Stimulated activated CD8-positive, alpha-beta memory T cell treated with anti-CD3 and anti-CD28 coated beads, Interleukin-2, amount 100 ng/mL, for 1 hour (primary cell): ENCODE measurements at places on chromosomes 16 and 17.

DNA sequence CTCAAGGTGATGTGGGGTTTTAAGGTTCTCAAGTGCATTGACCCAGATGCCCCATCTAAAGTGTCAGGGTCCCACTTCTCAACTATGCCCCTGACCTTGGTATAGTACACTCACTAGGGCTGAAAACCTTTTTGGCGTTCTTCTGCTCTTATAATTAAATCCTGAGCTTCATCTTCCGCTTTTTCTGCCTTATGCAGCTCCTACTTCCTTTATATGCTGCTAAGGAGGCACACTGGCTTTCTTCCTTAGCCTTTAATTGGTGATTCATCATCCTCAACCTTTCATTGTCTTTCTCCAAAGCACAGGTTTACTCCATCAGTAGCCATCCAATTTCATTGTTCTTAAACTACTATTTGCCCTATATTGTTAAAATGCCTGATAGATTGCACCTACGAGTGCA, 5.3 kb upstream of the NF1 start:
- DNase-seq, result no peak

DNA sequence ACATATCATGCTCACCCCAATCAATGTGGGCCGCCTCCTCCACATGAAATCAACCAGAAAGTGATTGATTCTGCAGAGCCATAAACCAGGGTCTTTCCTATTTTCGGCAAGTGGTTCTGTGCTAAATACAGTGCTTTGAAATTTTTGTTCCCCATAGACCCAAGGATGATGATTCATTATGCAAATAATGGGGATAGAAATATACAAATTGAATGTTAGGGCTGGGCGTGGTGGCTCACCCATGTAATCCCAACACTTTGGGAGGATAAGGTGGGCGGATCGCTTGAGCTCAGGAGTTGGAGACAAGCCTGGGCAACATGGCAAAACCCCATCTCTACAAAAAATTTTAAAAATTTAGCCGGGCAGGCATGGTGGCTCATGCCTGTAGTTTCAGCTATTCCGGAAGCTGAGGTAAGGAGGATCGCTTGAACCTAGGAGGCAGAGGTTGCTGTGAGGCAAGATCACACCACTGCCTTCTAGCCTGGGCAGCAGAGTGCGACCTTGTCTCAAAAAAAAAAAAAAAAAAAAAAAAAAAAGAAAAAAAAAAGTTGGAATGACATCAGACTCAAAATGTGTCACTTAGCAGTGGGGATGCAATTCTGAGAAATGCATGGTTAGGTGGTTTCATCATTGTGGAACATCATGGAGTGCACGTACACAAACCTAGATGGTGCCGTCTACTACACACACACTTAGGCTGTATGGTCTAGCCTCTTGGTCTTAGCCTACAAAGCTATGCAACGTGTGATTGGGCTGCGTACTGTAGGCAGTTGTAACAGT, 581.7 kb downstream of the MAF start:
- DNase-seq, result no peak

- DNase-seq, result no peak
These were observed 2.3 kb downstream of the BAIAP2 start for GRCh38 chr17:81037026-81037797.

- no peak for DNase-seq
These were observed 103.7 kb downstream of the GRIN2A start for GRCh38 chr16:10078541-10078949.

DNA sequence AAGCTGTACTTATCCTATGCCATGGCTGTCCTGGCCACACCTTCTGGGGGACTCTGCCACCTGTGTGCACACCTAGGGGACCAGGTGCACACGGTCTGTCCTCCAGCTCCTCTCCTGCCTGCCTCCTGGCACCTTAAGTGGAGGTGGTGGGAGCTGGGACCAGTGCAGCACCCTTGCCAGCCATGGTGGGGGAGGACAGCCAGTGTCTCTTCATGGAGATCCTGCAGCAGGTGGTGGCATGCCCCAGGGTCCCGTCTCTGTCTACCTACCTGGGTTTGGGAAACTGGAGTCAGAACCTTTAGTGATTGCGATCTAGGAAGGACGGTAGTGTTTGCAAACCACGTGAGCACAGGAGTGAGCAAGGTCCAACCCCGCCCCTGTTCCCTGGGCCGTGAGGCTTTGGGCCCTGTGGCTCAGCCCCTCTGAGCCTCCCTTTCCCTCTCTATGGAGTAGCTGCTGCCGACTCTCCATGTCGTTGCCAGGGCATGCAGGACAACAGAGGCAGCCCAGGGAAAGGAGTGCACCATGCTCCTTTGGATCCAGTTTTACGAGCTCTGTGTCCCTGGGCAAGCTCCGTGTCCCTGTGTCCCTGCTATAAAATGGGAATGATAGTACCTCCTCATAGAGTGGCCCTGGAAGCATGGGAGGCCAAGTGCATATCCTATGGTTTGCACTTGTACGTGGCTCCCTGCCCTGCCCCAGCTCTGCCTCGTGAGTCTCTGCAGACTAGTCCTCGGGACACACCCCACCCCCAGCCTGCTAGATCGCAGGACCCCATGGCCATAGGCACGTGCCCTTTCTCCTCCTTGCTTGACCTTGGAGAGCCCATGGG, 7.1 kb downstream of the ADGRG1 start:
- no peak for DNase-seq

GRCh38 chr17:8862213-8863056, 5.0 kb downstream of the PIK3R6 start:
- no peak for DNase-seq

- DNase-seq, result no peak
These were observed 60.1 kb upstream of the GSE1 start for GRCh38 chr16:85552980-85553435.

GRCh38 chr16:56488035-56488434, 31.8 kb downstream of the BBS2 start:
- no peak for DNase-seq

GRCh38 chr17:69908626-69909368, 166.2 kb upstream of the KCNJ16 start:
- no peak for DNase-seq

- DNase-seq, result no peak
These were observed 343.2 kb upstream of the MAF start for GRCh38 chr16:79943736-79944135.

GRCh38 chr17:65219124-65219523, 82.0 kb downstream of the RGS9 start:
- no peak for DNase-seq

DNA sequence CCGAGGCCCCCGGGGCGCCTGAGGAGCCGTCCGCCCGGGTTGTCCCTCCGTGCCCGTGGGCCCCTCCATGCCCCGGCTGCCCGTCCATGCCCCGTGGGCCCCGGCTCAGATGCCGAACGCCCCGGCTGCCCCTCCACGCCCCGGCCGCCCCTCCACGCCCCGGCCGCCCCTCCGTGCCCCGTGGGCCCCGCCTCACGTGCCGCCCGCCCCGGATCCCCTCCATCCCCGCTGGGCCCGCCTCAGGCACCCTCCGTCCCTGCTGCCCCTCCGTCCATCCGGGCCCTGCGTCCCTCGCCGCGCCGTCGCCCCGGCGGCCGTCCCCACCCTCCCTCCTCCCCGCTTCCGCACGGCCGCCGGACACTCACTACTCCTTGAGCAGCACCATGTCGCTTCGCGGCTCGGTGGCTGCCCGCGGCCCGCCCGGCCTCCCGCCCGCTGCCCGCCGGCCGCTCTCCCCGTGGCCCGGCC, 382 bp downstream of the PITPNA start:
- DNase-seq, result no peak

DNA sequence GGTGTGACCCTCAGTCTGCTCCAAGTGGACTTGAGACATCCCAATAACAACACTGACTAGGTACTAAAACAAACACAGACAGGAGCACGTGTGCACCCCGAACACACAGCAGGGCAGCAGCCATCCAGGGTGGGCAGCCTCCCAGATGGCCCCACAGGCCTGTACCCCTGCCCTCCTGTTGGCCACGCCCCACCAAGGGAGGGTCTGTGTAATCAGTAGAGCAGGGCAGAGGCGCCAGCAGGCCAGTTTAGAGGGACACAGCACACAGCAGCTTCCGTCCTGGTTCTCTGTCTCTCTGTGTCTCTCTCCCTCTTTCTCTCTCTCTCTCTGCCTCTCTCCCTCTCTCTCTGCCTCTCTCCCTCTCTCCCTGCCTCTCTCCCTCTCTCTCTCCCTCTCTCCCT, 21.4 kb downstream of the ACTG1 start:
- no peak for DNase-seq

- no peak for DNase-seq
These were observed 69.5 kb upstream of the PIRT start for GRCh38 chr17:10907370-10907769.
